ENCODE measurements at places on chromosomes 1 and 21.

GRCh38 chr1:15008783-15009729 lies 144.5 kb upstream of the TMEM51 start:
- DNase-seq = peak; percentile 29

DNA sequence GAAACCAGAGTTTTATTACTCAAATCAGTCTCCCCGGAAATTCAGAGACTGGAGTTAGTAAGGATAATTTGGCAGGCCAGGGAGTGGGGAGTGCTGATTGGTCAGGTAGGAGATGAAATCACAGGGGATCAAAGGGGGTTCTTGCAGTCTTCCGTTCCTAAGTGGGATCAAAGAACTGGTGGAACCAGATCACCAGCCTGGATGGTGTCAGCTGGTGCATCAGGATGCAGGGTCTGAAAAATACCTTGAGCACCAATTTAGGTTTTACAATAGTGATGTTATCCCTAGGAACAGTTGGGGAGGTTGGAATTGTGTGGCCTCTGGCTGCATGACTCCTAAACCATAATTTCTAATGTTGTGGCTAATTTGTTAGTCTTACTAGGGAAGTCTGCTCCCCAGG lies 1.4 kb upstream of the CD101 start:
- DNase-seq = no peak

GRCh38 chr1:11893907-11894251 lies 32.3 kb downstream of the KIAA2013 start:
- DNase-seq = peak; percentile 32

- peak; percentile 43 for DNase-seq
Measured at GRCh38 chr1:44677201-44677766, 2.8 kb downstream of the ARMH1 start.

GRCh38 chr1:202145068-202145743 lies 669 bp upstream of the ARL8A start:
- no peak for DNase-seq

- DNase-seq = peak; percentile 73
Measured at GRCh38 chr1:76949503-76949902, 82.2 kb downstream of the ST6GALNAC5 start.

GRCh38 chr21:42692688-42693087 lies 39.3 kb downstream of the PDE9A start:
- DNase-seq = no peak

- peak; percentile 28 for DNase-seq
Measured at GRCh38 chr1:41175546-41175945, 66.6 kb downstream of the SCMH1 start.

GRCh38 chr1:216779686-216780085 lies 56.5 kb upstream of the ESRRG start:
- DNase-seq = no peak

DNA sequence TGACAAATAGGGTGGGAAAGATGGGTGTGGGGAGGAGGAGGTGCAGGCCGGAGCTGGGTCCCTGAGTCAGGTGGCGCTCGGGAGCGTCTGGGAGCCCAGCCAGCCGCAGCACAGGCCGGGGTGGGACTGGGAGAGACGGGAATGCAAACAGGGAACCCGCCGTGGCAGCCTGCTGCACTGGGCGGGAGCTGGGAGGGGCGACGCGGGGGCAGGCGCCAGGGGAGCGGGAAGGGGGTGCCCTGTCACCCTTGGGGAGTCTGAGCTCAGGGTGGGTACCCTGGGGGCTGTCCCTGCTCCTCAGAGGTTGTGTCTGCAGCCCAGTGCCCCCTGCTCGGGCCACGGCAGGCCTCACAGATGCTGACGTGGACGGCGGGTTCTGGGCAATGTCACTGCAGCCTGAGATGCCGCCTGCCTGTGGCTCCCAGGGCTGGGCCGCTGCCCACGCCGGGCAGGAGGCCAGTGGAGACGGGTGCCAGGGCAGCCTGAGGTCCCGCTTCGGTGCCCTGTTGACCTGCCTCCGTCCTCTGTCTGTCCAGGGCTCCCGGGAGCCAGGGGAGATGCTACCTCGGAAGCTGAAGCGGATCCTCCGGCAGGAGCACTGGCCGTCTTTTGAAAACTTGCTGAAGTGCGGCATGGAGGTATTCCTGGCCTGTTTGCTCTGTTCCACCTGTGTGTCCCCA lies 16.6 kb upstream of the LRRC3 start:
- no peak for DNase-seq

GRCh38 chr1:19799230-19800075 lies at the start of gene TMCO4:
Gene TMCO4, minus strand, starts transcription at chr1:19799916. Its CDS starts 19,158 bp downstream, at chr1:19780758.
- DNase-seq = peak; percentile 52

DNA sequence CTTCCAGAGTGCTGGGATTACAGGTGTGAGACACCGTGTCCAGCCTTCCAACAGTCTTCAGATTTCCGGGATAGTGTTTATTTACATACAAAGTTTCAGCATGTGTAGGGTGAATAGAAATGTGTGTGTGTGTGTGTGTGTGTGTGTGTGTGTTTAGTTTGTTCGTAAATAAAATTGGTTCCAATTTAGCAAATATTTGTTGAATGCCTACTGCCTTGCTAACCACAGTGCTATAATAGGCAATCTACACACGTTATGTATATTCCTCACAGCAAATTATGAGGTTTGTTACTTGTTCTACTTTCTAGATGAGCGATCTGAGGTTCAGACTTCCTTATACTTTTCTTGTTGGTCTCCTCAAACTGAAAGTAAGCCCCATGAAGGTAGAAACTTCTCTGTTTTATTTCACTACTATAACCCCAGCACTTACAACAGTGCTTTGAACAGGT lies 32.8 kb upstream of the EPS15 start:
- DNase-seq = no peak

DNA sequence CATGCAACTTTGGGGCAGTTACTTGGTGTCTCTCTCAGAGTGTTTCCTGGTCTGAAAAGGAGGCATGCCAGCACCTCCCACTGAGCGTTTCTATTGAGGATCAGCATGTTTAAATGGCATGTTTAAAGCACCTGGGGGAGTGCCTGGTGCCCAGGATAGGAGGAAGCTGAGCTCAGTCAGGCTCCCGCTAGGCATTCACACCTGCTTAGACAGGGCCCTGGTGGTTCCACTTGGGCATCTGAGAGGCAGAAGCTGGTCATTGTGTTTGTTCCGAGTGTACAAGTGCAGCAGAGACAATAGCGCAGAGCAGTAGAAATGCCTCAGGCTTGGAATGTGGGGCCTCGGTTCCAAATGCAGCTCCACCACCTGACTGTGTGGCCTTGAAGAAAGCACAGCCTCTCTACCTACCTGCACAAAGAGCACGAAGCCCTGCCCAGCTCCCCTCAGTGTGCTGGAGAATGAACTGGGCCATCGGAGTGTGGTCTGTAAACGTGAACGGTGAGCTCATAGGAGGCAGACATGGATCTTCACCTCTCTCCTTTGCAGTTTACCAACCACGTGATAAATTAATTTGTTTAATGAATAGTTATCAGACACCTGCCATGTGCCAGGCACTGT lies 20.3 kb upstream of the TMEM222 start:
- DNase-seq = no peak

- DNase-seq = no peak
Measured at GRCh38 chr21:40678681-40679284, 168.2 kb downstream of the DSCAM start.

GRCh38 chr1:115428256-115428655 lies 90.2 kb upstream of the NGF start:
- DNase-seq = peak; percentile 24

GRCh38 chr1:166197141-166197540 lies 30.3 kb upstream of the FAM78B start:
- no peak for DNase-seq

- DNase-seq = peak; percentile 70
Measured at GRCh38 chr1:201649761-201650622, 111.1 kb downstream of the NAV1 start.

- peak; percentile 48 for DNase-seq
Measured at GRCh38 chr21:45357436-45358260, 47.3 kb upstream of the COL18A1 start.

DNA sequence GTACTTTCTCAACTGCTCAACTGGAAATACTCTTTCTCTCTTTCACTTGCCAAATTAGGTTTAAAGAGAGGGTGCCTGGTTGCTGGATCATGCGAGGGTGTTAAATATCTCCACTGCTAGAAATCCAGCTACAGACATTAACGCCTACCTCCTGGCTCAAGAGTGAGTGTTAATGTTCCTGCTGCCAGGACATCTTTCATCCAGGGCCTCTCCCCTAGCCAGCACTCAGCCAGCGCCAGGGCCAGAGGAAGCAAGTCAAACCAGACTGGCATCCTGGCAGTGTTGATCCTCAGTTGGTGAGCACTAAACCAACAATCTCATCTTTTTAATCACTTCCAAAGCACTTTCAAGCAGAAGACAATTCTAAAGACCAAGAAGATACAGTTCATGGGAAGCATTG lies 92.9 kb upstream of the BARHL2 start:
- DNase-seq = no peak

Measured in fibroblast of skin of abdomen (primary cell).